ENCODE measurements at places on chromosomes 7 and 10.

GRCh38 chr7:155590215-155591018 is 44.1 kb upstream of the CNPY1 start:
- no peak for DNase-seq

DNA sequence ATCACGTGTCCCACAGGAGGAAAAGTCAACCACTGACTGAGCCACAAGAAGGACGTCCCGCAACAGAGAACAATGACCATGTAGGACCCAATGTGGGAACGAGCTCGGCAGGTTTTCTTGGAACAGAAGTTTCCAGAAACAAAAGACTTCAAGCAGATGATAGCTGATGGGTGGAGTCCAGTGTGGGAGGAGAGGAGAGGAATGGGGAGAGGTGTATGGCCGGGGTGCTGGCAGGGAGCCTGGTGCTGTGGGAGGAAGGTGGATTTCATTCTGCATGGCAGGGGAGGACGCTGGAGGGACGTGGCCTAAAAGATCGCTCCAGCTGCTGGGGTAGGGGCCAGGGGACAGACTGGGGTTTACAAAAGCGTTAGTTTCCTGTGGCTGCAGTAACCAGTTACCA is 48.5 kb upstream of the LMTK2 start:
- DNase-seq: no peak

- DNase-seq: no peak
These were observed 94.9 kb downstream of the MARCHF5 start for GRCh38 chr10:92385831-92386230.

- DNase-seq: no peak
These were observed 87.4 kb downstream of the APBB1IP start for GRCh38 chr10:26525586-26525985.

GRCh38 chr7:144565586-144565985 is 162.1 kb upstream of the NOBOX start:
- DNase-seq: no peak
